ENCODE measurements at places on chromosomes 2 and 18. TPM values are rescaled to one million over a fixed set of nuclear protein-coding genes. Genes with fewer than 3 reads are reported as not detected.

SOCS6 gene
- polyA plus RNA-seq, result 16.6 TPM

DHRS9 gene
- 2.2 TPM for polyA plus RNA-seq

LRPPRC gene
- 27.4 TPM for polyA plus RNA-seq

ANKRD30B gene
- not detected for polyA plus RNA-seq

REL gene
- polyA plus RNA-seq, result 2.8 TPM

CDH19 gene
- not detected for polyA plus RNA-seq

DNA sequence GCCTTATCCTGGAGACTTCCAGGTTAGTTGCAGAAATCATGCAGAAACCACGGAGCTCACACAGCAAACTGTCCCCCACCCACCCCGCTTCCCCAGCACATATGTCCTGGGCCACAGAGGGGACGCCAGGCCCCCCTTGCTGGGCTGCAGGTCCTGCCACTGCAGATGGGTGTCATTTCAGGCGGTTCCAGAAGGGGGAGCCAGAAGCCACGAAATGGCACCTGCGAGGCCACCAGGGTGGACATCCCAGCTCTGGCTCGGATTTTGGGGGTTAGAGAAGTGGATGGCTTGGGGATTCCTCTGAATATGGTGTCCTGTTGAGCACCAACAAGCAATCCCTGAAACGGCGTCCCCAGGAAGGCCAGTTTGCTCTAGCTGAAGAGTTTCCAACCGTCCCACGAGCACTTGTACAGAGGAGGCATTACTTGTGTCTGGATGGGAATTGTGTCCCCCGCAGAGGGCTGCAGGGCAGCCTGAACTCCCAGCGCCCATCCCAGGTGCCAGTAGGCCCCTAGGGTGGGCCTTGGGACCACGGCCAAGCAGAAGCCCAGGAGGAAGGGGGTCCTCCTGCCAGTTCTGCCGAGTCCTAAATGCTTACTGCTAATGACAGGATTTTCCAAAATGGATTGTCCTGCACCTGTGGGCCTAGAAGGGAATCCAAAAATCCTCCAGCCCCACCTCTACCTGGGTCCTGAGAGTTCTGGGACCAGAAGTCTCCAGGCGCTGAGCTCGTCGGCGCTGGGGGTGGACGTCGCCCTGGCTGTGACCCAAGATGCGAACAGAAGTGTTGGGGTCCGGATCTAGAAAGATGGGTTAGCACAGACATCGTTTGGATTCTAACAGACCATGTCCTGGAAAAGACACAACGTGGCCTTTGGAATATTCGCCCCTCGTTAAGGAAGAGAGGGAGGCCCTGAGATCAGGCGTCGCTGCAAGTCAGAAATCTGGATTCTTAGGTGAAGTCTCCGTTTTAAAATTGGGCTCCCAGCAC is 14.6 kb upstream of the NFATC1 start:
- DNase-seq, result peak; percentile 79

DNA sequence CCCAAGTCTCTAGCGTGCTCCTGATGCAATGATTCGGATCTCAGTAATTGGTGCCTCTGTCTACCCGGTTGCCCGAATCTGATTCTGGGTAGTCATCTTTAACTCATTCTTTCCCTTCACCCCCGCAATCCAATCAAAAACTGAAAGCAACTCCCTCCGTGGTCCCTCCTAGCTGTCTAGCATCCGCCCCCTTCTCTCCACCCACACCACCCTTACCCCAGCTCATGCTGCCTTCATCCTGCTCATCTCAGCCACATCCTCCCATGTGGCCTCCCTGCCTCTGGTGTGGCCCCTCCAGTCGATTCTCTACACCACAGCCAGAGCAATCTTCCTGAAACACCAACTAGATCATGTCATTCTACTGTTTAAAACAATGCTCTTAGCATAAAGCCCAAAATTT is 62.3 kb downstream of the TTC32 start:
- DNase-seq, result no peak

DNA sequence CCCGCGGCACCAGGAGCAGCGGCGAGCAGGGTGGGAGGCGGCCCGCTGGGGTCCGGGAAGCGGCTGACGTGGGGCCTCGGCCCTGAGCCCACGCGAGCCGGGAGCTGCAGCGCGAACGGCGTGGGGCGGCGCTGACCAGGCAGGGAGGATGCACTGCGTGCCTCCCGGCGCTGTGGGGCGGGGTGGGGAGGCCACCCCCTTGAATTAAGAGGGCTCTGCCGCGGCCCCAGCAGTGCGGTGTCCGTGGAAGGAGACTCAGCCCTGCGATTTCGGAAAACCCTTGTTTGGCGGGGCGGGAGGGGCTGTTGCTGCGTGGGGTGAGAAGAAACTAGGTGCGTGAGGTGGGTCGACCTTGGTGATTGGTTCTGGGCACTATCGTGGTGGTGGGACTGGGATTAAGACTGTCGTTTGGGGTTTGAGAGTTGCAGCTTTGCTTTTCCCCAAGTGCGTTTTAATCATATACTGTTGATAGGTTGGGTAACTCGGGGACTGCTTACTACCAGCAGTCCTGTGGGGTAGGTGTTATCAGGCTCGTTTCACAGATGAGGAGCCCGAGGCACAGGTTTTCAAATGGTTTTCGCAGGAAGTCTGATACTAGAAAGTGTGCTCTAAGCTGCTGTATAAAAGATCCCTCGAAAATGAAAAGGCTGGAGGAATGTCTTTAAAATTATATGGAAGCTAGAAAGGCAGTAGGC is 722 bp downstream of the ACSL3 start:
- DNase-seq, result peak; percentile 66

DNA sequence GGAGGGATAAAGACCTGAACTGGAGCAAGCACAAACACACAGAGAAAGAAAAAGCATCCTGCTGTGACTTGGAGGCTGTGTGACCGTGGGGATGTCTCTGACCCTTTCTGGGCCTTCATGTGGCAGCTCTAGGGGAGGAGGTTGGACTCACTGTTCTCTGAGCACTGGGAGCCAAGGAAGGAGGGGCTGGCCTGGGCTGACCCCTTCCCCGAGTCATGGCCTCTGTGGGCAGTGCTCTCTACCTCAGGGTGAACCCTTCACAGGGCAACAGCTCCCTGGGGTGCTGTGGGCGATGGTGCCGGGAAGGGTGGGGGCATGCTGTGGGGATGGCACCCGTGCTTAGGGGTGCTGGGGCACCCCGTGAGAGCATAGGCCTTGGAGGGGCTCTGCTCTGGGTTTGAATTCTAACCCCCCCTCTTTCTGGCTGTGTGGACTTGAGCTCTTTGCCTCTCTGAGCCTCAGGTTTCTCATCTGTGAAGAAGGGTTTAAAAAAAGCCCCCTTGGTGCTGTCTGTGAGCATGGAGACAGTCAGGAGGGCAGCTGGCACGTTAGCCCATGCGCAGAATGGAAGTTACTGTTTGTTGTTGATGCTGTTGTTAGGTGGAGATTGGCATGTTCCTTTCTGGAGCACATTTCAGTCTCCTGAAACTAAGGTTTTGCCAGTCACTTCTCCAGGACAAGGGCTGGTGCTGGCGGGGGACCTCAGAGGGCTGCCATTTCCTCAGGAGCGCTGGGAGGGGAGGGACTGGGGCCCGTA is 700 bp downstream of the TOGARAM2 start:
- DNase-seq, result no peak

GRCh38 chr2:109513749-109514588 is 99.8 kb downstream of the SEPTIN10 start:
- DNase-seq, result peak; percentile 64

DNA sequence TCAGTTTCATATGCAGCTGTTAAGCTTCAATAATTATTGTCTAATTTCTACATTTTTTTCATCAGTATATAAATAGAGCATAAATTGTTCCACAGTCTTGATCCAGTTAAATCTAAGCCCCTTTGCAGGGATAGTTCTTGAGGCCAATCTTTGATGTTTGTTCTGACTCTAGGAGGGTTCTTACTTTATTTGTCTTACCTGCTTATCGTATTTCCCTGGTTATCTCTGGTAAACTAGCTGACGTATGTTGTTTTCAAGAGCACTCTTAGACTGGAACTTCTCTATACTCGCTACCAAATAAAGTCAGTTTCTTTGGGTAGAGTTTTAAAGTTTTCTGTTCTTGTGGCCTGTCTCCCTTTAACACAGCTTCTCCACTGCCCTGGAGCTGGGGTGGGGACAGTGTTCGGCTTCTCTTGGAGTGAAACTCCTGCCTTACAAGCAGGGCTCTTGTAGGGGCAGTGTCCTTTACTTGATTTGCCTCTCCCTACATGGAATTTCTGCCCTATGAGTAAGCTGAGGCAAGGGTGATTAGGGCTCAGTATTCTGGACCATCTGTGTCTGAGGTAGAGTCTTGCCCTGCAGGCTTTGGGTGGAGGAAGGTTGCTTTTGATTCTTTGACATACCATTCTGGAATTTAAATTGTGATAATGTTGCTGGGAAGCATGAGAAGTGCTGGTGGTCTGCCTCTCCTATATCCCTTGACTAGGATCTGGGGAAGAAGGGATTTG is 90.3 kb downstream of the PTPN4 start:
- DNase-seq, result no peak

- no peak for DNase-seq
These were observed 28.2 kb downstream of the CDKL4 start for GRCh38 chr2:39215545-39215944.

DNA sequence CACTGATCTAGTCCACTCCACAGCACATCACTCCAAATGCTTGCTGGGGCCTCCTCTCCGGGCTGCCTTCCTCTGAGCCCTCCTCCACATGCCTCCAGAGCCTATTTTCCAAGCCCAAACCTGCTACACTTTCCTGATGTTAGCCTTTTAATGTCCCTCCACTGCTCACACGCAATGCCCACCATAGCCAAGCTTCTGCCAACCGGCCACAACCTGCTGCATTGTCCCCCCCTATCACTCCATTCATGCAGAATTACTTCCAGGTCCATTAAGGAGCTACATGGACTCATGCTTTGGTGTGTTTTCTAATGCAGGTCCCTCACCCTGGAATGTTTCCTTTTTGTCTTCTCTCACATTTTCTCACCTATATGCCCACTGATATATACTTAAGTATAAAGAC is 129.3 kb downstream of the MARCHF4 start:
- DNase-seq, result no peak

DNA sequence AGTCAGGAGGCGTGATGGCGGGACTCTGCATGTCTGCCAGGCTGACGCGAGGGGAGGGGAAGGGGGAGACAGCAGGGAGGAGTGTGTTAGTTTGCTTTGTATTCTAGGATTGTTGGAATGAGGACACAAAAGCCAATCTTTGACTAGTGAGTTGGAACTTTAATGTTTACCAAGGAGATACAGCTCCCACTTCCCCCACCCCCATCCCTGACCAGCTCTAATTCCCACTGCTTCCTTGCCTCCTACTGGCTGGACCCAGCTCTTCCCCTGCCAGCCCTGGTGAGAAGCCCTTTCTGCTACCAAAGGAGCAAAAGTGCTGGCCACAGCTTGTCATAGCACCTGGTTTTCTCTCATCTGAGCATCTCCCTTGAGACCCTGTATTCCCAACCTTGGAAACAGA is 84.5 kb downstream of the CELF4 start:
- peak; percentile 21 for DNase-seq

DNA sequence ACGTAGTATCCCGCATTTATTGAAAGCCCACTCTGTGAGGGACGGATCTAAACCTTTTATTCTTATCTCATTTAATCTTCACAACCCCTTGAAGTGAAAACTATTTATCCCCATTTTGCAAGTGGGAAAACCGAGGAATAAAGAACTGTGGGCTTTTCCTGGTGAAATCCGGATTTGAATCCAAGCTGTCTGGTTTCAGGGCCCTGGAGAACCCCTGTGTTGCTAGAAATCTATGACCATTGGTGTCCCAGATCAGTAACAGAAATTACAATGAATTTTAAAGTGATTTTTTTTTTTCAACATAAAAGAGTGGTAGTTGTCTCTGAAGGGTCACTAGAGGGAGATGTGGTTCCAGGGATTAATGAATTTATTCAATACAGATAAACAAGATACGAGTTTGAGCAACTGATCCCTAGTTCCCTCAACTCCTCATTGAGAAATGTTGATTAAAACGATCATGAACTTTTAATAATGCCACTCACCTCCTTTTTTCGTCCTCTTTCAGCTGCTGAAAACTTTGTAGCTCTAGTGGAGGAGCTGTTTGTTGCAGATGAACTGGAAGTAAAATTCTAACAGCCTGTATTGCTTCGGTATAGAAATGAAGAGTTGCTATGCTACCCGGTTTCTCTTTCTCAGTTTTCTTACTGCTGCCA is 940 bp downstream of the XRCC5 start:
- peak; percentile 56 for DNase-seq

DNA sequence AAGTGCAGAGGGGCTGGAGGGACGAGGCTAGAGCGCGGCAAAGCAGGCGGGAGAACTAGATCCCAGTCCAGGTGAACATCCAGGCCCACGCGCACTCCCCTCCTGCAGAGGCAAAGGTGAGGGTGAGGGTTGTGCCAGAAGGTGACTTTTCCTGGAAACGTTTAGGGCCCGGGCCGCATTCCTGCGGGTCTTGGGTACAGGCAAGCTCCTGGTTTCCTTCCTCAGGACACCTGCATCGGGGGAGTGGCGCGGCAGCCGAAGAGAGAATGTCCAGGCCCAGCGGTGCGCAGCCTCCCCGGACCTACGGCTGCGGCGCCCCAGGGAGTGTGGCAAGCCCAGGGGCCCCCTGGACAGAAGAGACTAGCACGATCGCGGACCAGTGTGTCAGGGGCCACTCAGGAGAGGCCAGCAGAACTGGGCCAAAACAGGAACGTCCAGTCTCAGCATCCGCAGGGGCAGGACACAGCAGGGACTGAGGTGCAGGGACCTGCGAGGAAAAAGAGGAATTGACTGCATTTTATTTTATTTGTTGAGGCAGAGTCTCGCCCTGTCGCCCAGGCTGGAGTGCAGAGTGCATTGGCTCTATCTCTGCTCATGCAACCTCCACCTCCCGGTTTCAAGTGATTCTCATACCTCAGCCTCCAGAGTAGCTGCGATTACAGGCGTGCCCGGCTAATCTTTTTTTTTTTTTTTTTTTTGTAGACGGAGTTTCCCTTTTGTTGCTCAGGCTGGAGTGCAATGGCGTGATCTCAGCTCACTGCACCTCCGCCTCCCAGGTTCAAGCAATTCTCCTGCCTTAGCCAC is 8.7 kb upstream of the IMPA2 start:
- DNase-seq, result no peak

DNA sequence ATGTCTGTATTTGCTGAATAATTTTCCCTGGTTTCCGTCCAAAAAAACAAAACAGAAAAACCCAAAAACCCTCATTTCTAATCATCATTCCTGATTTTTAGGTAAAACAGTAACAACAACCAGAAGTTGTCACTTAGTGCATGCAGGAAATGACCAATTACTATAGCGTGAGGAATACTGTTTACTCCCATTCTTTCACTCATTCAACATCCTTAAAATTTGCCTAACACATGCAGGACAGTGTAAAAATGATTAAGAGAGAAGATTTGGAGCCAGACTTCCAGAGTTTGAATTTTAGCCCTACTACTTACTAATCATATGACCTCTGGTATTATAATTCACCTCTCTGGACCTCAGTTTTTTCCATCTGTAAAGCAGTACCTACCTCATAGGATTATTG is 83.1 kb downstream of the FIGN start:
- no peak for DNase-seq

Measured in hepatocyte (in vitro differentiated cells).